ENCODE measurements at places on chromosomes 1 and 21.

GRCh38 chr1:244118109-244118761 lies 67.2 kb downstream of the ZBTB18 start:
- DNase-seq = no peak

DNA sequence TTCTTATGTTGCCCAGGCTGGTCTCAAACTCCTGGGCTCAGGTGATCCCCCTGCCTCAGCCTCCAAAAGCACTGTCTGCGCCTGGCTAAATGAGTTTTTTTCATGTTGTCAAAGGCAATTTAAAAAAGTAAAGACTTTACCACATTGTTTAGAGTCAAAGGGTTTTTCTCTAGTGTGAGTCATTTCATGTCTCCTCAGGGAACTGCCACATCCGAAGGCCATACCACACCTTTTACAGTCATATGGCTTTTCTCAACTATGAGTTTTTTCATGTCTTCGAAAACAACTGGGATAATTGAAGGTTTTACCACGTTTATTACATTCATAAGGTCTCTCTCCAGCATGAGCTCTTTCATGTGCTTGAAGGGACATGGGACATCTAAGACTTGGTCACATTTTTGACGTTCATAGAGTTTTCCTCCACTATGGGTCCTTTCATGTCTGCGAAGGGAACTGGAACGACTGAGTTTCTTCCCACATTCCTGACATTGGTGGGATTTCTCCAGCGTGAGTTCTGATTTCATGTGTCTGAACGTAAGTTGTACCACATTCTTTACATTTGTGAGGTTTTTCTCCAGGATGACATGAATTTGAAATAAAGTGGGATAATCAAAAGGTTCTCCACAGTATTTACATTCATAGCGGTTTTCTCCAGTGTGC lies 65.6 kb downstream of the UCHL5 start:
- DNase-seq = no peak

DNA sequence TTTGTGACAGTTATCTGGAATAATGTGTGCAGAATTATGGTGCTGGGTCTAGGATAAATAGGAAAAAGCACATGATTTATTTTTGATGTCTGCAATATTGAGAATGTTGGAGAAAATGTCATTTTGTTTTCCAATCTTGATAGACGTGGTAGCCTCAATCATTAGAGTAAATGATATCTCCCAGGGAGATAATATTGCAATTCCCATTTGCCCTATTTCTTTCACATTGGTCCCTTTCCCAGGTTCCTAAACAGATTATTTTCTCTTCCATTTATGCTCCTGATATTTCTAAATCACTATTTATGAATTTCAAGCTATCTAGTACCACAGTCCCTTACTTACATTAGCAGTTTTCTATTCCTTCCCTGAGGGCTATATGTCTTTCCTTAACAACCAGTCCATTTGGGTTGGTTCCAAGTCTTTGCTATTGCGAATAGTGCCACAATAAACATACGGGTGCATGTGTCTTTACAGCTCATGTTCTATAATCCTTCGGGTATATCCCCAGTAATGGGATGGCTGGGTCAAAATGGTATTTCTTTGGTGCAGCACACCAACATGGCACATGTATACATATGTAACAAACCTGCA lies 447.3 kb downstream of the PLA2G4A start:
- no peak for DNase-seq

DNA sequence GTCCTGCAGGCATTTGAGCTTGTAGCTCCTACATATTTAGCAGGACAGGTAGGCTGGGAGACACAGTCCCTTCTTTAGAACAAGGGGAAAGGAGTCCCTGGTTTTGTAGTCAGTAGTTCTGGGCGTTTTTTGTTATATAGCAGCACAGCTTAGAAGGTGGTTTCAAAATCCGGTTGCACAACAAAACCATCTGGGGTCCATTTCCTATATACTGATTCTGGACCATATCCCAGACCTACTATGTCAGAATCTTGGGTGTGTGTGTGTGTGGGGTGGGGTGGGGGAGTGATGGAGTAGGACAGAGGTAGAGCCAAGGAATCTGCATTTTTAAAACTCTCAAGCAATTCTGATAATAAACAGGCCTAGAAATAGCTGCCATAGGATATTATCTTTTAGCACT lies 21.6 kb downstream of the METTL13 start:
- no peak for DNase-seq

GRCh38 chr1:39701049-39701439 lies 9.8 kb upstream of the HPCAL4 start:
- DNase-seq = peak; percentile 32

DNA sequence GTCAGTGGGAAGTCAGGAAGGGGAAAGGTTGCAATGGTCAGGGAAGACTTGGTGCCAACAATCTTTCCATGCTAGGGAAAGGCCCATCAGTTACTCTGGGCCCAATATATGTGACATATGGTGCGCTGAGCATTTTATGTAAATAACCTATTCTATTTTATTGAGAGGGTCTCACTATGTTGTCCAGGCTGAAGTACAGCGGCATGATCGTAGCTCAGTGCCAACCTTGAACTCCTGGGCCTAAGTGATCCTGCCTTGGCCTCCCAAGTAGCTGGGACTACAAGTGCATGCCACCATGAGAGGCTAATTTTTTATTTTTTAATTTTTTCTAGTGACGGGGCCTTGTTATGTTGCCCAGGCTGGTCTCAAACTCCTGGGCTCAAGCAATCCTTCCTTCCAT lies 6.8 kb downstream of the UQCRH start:
- no peak for DNase-seq

- no peak for DNase-seq
These were observed 69.8 kb downstream of the TBX15 start for GRCh38 chr1:118918230-118918939.

DNA sequence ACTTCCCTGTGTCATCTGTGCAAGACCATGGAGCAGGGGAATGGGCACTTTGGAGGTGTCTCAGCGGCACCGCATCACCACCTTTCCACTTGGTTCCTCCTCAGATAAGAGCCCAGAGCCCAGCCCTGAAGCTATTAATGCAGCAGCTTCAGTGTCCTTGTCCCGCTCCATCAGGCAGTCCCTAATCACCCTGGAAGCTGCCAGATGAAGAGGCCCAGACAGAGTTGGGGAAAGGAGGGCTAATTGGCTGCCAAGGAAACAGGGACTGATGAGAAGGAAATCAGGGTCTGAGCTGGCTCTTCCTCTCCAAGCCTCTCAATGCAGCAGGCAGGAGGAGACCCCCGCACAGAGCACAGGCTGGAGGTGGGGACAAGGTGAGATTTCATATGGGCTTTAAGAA lies 83.1 kb upstream of the KLHDC7A start:
- DNase-seq = no peak

- DNase-seq = no peak
These were observed 46.1 kb downstream of the UCK2 start for GRCh38 chr1:165873481-165873880.

DNA sequence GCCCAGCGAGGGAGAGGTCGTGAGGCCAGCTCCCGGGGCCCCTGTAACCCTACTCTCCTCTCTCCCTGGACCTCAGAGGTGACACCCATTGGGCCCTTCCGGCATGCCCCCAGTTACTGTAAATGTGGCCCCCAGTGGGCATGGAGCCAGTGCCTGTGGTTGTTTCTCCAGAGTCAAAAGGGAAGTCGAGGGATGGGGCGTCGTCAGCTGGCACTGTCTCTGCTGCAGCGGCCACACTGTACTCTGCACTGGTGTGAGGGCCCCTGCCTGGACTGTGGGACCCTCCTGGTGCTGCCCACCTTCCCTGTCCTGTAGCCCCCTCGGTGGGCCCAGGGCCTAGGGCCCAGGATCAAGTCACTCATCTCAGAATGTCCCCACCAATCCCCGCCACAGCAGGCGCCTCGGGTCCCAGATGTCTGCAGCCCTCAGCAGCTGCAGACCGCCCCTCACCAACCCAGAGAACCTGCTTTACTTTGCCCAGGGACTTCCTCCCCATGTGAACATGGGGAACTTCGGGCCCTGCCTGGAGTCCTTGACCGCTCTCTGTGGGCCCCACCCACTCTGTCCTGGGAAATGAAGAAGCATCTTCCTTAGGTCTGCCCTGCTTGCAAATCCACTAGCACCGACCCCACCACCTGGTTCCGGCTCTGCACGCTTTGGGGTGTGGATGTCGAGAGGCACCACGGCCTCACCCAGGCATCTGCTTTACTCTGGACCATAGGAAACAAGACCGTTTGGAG lies 23.7 kb upstream of the TNFRSF1B start:
- no peak for DNase-seq

DNA sequence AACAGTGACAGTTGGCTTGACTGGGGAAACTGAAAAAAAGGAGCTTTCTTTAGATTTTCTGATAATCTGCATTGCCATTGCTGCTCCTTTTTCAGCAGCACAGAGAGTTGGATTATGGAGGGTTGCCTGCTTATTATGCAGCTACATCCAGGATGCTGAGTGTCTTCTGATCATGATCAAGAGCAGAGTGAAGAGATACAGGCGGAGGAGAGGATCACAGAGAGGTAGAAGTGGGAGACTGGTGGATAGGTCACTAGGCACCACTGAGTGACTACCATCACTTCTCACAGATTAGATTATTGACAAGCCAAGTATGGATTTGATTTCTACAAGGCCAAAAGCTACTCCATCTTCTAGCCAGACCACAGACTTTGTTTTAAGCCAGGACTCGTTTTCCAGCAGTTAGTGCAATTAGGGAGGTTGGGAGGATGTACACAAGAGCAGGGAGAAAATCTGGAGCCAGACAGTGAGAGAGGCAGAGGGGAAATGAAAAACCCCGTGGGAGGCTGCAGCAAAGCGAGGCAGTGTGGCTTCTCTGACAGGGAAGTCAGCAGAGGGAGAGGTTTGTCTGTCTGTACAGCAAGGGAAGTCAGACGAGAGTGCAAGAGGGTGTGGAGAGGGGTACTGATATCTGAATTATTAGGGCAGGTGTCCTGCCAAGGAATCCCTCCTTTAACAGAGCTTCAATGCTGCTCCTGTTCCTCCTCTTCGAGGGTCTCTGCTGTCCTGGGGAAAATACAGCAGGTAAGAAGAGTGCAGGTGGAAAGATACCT lies at the start of gene CD1E:
Gene CD1E, plus strand, starts transcription at position 592 of the 773 bp plus-strand sequence. Its CDS starts 95 bp downstream, at position 687.
- no peak for DNase-seq

- peak; percentile 98 for DNase-seq
These were observed 564 bp upstream of the HMGN1 start for GRCh38 chr21:39349211-39350093.

DNA sequence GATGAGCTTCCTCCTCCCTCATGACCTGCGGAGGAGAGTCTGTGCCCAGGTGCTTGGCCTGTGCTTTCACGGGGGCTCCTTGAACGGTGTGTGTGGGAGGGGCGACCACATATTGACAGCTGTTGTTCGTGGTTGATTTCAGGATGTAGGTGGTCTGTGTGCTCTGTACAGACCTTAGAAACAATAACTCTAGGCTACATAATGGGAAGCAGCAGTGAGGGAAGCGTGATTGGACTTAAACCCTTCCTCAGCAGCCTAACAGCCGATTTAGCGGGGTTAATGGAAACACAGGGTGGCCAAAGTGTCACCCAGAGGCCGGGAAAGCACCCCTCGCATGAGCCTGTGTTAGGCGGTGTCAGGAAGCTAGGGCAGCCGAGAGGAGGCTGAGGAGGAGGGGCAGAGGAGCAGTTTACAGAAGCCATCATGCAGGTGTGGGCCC lies 56.0 kb downstream of the TBCE start:
- no peak for DNase-seq

DNA sequence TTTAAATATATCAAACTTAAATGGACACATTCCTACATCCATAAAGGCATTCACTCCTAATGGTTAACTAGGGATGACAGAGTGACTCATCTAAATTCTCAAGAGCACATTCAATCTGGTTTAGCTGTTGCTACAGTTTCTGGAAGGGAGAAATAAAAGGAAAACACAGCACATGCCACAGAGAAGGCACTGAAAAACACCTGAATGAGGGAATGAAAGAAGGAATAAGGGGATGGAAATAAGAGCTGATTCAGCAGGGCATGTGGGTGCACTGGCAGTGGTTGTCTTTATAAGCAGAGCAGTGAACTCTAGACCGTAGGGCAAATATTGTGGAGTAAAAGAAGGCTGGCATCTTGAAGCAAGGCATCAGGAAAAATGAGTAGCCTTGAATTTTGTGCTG lies 79.3 kb downstream of the LHX4 start:
- DNase-seq = no peak

DNA sequence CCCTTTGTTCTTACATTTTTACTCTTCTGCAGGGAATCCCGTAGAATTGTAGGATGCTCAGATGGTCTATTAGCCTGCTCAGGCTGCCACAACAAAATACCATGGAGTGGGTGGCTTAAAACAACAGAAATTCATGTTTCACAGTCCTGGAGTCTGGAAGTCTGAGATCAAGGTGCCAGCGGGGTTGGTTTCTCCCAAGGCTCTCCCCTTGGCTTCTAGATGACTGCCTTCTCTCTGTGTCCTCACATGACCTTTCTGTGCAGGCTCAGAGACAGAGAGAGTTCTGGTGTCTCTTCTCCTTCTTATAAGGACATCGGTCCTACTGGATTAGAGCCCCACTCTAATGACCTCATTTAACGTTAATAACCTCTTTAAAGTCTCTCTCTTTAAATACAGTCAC lies 41.7 kb downstream of the HUNK start:
- DNase-seq = no peak

- no peak for DNase-seq
These were observed 434.3 kb downstream of the PTPRC start for GRCh38 chr1:199073166-199073565.

- DNase-seq = peak; percentile 16
These were observed 76.9 kb upstream of the HAO2 start for GRCh38 chr1:119291611-119292206.

- no peak for DNase-seq
These were observed 69.3 kb upstream of the ANGPTL1 start for GRCh38 chr1:178940068-178940765.

DNA sequence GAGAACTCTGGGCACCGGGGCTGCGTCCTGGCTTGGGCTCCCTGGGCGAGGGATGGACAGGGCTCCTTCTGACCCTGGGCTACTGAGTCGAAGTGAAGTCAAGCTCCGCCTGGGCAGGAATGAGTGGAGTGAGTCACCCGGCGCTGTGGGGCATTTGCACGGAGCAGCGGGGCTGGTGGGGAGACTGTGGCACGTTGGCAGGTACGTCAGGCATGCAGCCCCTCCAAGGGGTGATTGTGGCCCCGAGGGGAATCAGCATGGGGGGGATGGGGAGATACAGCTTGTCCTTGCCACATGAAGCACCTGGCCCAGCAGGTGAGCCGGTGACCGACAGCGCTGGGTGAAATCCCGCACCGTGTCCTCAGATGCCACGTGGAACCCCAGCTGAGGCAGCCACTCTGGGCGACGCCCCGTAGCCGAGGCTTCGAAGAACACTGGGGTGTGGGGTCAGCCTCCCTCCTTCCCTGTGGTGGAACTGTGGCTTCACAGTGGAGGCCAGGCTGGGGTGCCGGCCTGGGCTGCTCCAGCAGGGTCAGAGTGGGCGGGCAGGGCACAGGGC lies 62.3 kb downstream of the COL18A1 start:
- DNase-seq = no peak

GRCh38 chr1:112322018-112322417 lies 74.0 kb upstream of the CTTNBP2NL start:
- DNase-seq = no peak
